SJCRH30 (cell line): ENCODE measurements at places on chromosomes 1 and 21. TPM values are rescaled to one million over a fixed set of nuclear protein-coding genes. Genes with fewer than 3 reads are reported as not detected.

ODR4 gene
- total RNA-seq, result 16.4 and 22.4 TPM in 2 replicates

- no peak for DNase-seq
Measured at GRCh38 chr21:43778469-43779335, 2.6 kb upstream of the CSTB start.

FCGR3B gene
- not detected in 2 replicates for total RNA-seq

DNA sequence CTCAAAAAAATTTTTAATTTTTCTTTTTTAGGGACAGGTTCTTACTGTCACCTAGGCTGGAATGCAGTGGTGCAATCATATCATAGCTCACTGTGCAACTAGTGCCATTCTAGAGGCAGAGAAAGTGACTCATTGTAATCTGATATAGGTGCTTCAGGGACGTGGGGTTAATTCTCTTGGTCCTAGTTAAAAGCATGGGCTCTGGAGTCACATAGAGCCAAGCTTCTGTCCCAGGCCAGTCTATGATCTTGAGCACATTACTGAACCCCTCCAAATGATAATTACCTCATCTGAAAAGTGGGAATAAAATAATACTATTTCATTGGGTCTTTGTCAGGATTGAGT lies 1.1 kb upstream of the ADIPOR1 start:
- DNase-seq, result peak; percentile 47

DNA sequence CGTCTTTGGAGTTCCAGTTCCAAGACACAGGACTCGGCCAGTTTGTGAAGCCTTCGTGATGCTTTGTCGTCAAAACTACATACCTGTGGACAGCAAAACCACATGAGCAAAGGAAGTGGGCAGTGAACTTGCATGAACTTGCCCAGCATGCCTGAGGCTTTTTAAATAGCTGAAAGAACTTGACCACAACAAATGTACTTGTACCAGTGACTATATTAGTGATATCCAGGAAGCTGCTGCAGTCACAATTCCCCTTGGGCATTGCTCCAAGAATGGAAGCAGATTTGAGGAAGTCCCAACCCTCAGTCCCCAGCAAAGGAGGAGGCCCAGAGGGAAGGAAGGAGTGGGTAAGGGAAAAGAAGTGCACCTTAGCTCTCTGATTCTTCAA lies 2.6 kb downstream of the FUCA1 start:
- DNase-seq, result peak; percentile 78

TMEM269 gene
- 0.05 and 0.06 TPM in 2 replicates for total RNA-seq

- DNase-seq, result no peak
Measured at GRCh38 chr1:47914952-47915676, 82.1 kb downstream of the TRABD2B start.
